AG04450 (cell line): ENCODE measurements at places on chromosomes 2 and 18.
A peak's percentile ranks its signal among the peaks of the same experiment; 100 is the strongest.

GRCh38 chr18:74775239-74775638 lies 177.6 kb downstream of the ZNF407 start:
- DNase-seq, result peak; percentile 81

DNA sequence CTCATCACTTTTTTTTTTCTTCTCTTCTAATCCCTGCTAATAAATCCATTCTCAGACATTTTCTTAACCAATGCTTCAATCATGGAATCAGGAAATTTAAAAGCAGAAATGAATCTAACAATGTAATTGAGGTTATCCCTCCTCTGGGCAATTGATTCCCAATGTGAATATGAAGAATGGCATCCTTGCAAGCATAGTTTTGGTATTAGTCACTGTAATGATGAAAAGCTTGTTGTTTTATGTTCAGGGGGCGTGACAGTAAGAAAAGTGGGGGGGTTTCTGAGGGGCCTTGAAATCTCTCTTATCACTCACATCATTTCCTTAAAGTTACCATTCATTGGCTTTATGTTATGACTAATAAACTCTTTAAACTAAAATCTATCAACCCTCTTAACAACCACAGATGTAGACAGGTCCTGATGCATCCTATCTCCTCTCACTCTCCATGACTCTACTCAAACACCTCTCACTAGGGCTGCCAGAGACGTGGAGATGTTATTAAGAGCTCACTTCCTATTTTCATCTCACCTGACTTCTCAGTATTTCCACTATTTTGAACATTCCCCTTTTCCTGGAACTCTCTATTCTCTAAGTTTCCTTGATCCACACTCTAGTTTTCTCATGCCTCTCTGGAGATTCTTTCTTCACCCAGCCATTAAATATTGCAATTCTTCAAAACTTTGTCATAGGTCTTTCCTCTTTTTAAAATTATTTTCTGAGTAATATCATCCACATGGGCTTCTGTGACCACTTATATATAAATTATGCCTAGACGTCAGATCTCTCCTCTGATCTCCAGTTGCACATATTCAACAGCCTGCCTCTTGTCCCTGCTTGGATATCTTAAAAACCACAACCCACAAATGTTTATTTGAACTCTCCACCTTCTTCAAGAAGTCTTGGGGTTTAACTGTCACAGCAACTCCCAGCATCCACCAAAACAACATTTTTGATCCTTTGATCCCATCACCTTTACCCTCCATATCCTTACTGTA lies 332.9 kb downstream of the CDH2 start:
- no peak for DNase-seq

- DNase-seq, result no peak
Measured at GRCh38 chr2:145036421-145037011, 516.6 kb upstream of the ZEB2 start.

- no peak for DNase-seq
Measured at GRCh38 chr2:239813261-239814115, 211.7 kb downstream of the NDUFA10 start.

DNA sequence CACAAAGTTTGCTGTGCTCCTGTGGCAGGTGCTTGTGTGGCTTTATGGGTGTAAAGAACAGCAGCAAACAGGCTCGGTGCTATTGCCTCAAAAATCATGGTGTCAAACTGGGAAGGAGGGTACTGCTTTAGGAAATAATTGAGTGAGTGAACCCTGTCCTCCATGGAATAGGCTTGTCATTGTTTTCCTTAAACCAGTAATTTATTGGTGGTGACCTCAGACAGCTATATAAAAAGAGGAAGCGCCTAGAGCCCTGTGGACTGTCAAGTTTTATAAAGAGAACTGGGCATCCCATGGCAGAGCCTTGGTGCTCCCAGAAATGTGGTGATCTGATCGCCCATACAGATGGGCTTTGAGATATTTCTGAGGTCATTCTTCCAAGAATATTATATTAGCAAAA lies 4.7 kb upstream of the CXCR4 start:
- no peak for DNase-seq

DNA sequence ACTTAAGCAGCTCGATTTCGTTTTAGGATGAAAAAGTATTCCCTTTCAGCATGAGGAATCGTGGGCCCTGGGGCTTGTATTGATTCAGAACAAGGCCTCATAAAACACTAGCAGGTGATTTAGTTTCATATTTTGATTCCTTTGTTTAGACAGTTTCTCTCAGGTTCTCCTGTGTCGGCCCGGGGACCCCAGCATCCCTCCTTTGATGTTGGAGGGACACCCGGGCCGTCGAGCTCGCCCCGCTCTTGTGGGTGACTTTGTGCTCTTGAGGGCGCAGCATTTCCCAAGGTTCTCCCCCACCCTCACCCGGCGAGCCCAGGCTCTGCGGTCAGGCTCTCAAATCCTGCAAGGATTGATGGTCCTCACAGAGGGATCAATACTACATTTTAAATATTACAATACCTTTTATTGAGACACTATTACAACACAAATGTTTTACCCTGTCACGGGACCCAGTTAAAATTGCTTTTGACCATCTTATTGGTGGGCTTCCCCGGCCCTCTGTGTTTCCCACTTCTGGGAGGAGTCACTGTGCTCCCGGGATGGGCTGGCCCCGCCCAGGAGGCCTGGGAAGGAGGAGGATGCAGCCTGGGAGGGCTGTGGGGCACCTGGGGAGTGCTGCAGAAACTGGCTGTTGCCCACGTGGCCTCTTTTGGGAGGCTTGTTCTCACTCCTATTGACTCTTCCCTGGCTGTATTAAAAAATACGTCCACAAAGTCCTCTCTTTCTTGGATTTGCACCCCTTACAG lies 222.6 kb downstream of the INSIG2 start:
- DNase-seq, result no peak

GRCh38 chr2:71941726-71942525 lies 205.7 kb downstream of the CYP26B1 start:
- DNase-seq, result no peak

- DNase-seq, result no peak
Measured at GRCh38 chr2:153057743-153058142, 339.3 kb downstream of the ARL6IP6 start.

DNA sequence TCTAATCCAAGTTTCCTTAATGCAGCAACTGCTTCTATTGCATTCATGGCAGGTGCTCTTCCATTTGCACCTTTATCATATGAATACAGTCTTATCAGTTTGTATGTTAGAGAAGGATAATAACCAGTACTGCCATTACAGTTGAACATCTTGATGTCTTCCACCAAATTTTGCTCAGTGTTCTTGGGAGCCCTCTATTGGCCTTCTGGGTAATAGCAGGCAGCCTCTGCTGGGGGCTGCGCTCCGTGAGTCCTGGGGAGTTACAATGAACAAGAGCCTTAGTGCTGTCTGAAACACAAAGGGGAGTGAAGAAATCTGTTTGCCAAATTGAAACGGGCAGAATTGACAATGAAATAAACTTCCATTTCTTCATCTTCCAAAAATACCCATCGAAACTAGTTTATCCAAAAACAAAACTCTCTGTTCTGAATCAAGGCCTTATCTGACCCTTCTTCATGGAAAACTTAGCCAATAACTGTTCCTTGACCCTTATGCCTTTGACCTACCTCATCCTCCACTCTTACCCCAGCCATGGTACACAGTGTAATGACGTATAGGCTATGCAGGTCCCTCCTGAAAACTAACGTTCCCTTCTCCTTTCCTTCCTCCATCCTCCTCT lies 79.9 kb downstream of the ALK start:
- peak; percentile 3 for DNase-seq
